GM23338 (cell line): ENCODE measurements at places on chromosomes 3 and 15.
A peak's percentile ranks its signal among the peaks of the same experiment; 100 is the strongest.

- DNase-seq: no peak
Measured at GRCh38 chr3:184058029-184058428, 5.2 kb downstream of the HTR3C start.

GRCh38 chr3:56980798-56981390 is 79.6 kb upstream of the SPATA12 start:
- DNase-seq: no peak

DNA sequence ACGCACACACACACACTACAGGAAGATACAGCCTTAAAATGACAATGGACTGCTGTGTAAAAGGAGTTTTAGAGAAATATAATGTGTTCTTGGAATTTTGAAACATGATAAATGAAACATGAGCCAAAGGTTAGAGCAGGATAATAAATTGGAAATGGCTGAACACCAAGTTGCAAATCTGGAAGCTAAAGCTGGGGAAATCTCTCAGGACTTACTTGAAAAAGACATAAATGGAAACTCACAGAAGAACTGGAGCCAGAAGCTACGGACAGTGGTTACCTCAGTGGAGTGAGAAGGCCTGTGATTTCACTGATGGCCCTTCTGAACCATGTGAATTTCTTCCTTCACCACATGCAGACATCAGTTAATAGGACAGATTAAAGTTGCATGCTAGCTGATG is 37.3 kb upstream of the ATP10A start:
- no peak for DNase-seq

DNA sequence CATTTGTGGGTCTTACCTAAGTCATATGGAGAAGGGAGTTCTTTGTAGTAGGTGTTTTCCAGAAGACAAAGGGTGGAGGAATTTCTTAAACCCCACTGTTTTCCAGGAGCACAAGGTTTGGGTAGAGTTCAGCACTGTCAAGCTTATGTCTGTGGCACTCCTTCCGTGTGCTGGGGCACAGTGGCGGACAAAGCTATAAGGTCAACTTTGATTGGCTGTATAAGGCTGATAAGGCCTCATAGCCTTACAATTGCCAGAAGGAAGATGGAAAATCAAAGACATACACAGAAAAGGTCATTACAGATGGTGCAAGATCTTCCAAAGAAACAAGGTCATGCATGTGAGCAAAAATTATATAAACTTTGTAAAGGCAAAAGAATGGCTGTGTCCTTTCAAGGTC is 3.5 kb upstream of the LYSMD4 start:
- no peak for DNase-seq

- DNase-seq: no peak
Measured at GRCh38 chr3:48960841-48961413, 29.1 kb upstream of the P4HTM start.

- DNase-seq: peak; percentile 64
Measured at GRCh38 chr3:24688446-24689148, 193.9 kb upstream of the THRB start.
